ENCODE measurements at places on chromosomes 12 and 14. TPM values are rescaled to one million over a fixed set of nuclear protein-coding genes. Genes with fewer than 3 reads are reported as not detected.

VRTN gene
- not detected for total RNA-seq

SPRYD3 gene
- total RNA-seq, result 30.0 TPM

ADAM20 gene
- 1.3 TPM for total RNA-seq

CD4 gene
- total RNA-seq, result 141 TPM

HOXC12 gene
- not detected for total RNA-seq

RAP1B gene
- 162 TPM for total RNA-seq

- no peaks in the 10 kb centered on the region for H3K27me3 ChIP-seq
- H3K36me3 ChIP-seq, result peaks cover 50% of the 10 kb centered on the region
- H3K27ac ChIP-seq, result peak overlapping the region; percentile 73
- peak overlapping the region; percentile 91 for H3K4me3 ChIP-seq
- peak; percentile 54 for DNase-seq
- peaks cover 75% of the 10 kb centered on the region for H3K4me1 ChIP-seq
Observed at GRCh38 chr12:47307680-47308399, 228.1 kb upstream of the AMIGO2 start.

DNA sequence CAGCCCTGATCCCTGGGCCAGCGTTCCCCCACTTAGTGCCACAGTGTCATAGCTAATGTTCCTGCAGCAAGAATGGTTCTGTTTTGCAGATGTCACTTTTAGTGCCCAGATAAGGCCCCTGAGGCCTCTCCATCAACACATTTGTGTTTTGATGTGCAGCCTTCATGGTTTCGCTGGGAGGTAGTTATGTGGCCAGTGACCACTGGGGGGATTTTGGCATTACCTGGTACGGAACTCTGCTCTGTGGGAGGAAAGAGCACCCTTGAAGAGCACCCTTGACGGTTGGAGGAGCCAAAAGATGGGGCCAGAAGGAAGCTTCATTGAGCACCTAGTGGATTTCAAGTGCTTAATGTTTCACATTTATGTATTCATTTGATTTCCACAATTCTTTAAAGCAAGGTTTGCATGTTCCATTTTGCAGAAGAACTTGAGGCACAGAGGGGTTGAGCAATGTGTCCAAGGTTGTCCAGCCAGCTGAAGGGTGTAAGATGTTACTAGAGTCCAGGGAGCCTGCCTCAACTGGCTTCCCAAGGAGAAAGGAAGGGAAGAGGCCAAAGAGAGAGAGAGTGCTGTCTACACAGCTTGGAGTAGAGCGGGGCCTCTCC lies 13.0 kb downstream of the SERPINA11 start:
- H3K36me3 ChIP-seq, result no peaks in the 10 kb centered on the region
- no peak overlapping the region for H3K27ac ChIP-seq
- H3K27me3 ChIP-seq, result peaks cover 5% of the 10 kb centered on the region
- H3K4me3 ChIP-seq, result no peak overlapping the region

- peaks cover 33% of the 10 kb centered on the region for H3K4me1 ChIP-seq
- H3K36me3 ChIP-seq, result peaks cover 9% of the 10 kb centered on the region
Observed at GRCh38 chr12:55746913-55747231, 4.0 kb downstream of the GDF11 start.

DNA sequence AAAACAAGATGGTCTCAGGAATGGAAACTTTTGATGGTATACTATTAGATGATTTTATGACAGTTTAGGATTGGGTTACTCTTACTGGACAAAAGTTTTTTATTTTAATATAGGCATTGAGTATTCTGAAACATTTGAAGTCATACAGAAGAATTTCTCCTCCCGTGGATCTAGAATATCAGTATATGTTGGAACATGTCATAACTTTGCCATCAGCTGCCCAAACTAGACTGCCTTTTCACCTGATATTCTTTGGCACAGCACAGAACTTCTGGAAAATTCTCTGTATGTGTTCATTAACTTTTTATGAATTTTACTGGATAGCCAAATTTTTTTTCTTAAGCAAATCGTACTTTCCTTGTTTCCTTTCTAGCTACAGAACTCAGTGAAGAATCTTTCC lies 75.4 kb downstream of the KNTC1 start:
- no peak for DNase-seq
- H3K27me3 ChIP-seq, result no peaks in the 10 kb centered on the region
- H3K27ac ChIP-seq, result no peak overlapping the region
- no peak overlapping the region for H3K4me3 ChIP-seq

DNA sequence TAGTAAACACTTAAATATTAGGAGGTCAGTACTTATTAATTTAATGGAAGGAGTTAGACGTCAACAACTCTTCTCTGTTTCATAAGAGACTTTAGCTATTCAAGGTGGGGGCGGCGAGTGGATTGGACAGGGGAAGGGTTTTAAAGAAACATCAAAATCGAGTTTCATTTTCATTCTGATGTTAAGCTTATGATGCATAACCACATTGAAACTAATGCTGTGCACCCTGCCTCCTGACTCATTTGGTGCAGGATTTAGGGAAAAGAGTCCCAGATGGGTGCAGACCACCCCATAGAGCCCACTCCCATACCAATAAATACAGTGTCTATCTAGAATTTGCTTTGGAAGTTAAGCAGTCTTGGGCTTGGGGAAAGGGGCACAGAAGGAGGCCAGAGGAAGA lies 7.4 kb downstream of the ZBTB39 start:
- peak overlapping the region; percentile 64 for H3K4me3 ChIP-seq
- H3K27ac ChIP-seq, result peak overlapping the region; percentile 77
- peak; percentile 59 for DNase-seq
- peaks cover 3% of the 10 kb centered on the region for H3K36me3 ChIP-seq
- peaks cover 47% of the 10 kb centered on the region for H3K4me1 ChIP-seq

DNA sequence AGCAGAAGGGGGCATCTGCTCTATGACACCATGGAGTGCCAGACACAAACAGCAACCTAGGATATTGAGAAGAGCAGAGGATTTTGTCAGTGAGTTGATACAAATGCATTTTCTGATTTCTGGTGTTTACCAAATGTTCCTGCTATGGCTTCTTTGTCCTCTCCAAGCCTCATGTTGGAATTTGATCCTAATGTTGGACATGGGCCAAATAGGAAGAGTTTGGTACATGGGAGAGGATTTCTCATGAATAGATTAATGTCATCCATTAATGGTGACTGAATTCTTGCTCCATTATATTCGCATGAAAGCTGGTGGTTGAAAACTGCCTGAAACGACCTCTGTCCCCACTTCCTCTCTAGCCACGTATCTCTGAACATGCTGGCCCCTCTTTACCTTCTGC lies 1002.2 kb upstream of the FLRT2 start:
- no peak overlapping the region for H3K4me3 ChIP-seq
- DNase-seq, result no peak

DNA sequence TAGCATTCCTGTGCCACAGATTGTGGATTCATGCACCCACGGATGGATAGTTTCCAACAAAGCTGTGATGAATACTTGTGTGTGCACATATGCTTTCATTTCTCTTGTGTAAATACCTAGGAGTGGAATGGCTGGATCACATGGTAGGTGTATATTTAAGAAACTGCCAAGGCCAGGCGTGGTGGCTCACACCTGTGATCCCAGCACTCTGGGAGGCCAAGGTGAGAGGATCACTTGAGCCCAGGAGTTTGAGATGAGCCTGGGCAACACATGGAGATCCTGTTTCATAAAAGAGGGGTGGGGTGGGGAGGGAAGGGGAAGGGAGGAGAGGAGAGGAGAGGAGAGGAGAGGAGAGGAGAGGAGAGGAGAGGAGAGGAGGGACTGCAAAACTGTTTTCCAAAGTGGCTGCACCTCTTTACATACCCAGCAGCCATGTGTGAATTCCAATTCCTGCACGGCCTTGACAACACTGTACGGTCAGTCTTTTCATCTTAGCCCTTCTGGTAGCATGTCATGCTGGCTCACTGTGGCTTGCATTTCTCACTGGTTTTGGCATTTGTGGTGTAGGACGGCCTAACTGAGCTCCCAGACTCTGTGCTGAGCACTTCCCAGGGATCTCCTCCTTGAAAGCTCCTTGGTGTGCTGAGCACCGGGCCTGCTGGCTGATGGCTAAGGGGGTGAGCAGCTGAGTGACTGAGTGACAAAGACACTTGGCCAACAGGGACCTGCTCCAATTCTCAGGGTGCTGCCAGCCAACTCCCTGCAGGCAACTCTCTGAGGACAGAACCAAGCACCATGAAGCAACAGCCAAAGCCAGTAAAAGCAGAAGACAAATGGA lies 27.9 kb downstream of the SYNE3 start:
- H3K27ac ChIP-seq, result no peak overlapping the region
- no peaks in the 10 kb centered on the region for H3K27me3 ChIP-seq
- peaks cover 7% of the 10 kb centered on the region for H3K36me3 ChIP-seq
- peaks cover 24% of the 10 kb centered on the region for H3K4me1 ChIP-seq

DNA sequence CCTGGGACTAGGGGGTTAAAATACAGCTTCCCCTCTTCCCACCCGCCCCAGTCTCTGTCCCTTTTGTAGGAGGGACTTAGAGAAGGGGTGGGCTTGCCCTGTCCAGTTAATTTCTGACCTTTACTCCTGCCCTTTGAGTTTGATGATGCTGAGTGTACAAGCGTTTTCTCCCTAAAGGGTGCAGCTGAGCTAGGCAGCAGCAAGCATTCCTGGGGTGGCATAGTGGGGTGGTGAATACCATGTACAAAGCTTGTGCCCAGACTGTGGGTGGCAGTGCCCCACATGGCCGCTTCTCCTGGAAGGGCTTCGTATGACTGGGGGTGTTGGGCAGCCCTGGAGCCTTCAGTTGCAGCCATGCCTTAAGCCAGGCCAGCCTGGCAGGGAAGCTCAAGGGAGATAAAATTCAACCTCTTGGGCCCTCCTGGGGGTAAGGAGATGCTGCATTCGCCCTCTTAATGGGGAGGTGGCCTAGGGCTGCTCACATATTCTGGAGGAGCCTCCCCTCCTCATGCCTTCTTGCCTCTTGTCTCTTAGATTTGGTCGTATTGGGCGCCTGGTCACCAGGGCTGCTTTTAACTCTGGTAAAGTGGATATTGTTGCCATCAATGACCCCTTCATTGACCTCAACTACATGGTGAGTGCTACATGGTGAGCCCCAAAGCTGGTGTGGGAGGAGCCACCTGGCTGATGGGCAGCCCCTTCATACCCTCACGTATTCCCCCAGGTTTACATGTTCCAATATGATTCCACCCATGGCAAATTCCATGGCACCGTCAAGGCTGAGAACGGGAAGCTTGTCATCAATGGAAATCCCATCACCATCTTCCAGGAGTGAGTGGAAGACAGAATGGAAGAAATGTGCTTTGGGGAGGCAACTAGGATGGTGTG lies 1.9 kb downstream of the GAPDH start:
- no peak for DNase-seq
- peak overlapping the region; percentile 97 for H3K27ac ChIP-seq
- peaks cover 86% of the 10 kb centered on the region for H3K4me1 ChIP-seq
- peaks cover 27% of the 10 kb centered on the region for H3K36me3 ChIP-seq

DNA sequence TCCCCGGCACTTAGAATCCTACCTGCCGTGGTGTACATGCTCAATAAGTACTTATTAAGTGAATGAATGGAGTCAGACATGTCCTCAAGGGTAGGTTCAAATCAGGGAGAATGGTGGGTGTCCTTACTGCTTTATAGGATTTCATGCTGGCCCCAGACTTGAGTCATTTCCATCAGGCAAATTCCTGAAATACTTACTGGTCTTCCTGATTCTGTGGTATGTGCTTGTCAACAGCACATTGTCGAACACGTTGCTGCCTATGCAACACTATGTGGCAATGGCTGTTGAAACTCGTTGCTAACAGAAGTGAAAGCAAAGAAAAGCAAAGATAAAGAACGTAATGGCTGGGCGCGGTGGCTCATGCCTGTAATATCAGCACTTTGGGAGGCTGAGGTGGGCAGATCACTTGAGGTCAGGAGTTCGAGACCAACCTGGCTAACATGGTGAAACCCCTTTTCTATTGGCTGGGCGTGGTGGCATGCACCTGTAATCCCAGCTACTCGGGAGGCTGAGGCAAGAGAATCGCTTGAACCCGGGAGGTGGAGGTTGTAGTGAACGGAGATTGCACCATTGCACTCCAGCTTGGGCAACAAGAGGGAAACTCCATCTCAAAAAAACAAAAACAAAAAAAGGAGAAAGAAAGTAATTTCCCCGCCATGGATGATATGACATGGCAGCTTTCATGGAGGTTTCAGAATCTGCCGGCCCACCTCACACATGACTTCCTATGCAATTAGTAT lies 214.9 kb downstream of the ZFP36L1 start:
- no peaks in the 10 kb centered on the region for H3K36me3 ChIP-seq
- no peak for DNase-seq
- H3K4me3 ChIP-seq, result no peak overlapping the region
- H3K27me3 ChIP-seq, result no peaks in the 10 kb centered on the region

GRCh38 chr12:91746976-91747375 lies 398.7 kb downstream of the BTG1 start:
- DNase-seq, result no peak
- H3K4me3 ChIP-seq, result no peak overlapping the region
- H3K27me3 ChIP-seq, result no peaks in the 10 kb centered on the region
- no peak overlapping the region for H3K27ac ChIP-seq
- peaks cover 2% of the 10 kb centered on the region for H3K36me3 ChIP-seq
- no peaks in the 10 kb centered on the region for H3K4me1 ChIP-seq

DNA sequence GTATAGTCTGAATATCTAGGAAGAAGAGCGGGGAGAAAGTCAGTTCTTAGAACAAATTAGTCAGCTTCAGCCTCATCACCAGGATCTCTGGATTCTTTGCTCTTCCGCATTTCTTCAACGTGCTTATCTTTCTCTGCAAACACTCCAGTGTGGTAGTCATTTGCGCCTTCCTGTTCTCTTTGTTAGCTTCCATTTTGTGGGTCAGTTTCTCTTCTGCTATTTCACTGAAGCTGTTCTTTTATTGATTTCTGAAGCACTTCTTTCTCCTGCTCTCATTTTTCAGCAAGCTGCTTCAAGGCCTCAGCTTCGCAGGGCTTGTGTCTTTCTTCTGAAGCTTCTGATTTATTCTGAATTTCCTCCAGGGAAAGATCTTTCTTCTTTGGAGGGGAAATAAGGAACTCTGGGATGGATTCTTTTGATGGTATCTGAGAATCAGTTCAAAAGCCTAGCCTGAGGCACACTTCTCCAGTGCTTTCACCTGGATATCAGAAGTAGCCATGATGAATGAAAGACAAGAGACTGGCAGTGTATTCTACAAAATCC lies 13.5 kb downstream of the AMN1 start:
- no peaks in the 10 kb centered on the region for H3K4me1 ChIP-seq
- H3K27ac ChIP-seq, result no peak overlapping the region
- peaks cover 11% of the 10 kb centered on the region for H3K36me3 ChIP-seq
- H3K4me3 ChIP-seq, result no peak overlapping the region
- DNase-seq, result no peak
- no peaks in the 10 kb centered on the region for H3K27me3 ChIP-seq

DNA sequence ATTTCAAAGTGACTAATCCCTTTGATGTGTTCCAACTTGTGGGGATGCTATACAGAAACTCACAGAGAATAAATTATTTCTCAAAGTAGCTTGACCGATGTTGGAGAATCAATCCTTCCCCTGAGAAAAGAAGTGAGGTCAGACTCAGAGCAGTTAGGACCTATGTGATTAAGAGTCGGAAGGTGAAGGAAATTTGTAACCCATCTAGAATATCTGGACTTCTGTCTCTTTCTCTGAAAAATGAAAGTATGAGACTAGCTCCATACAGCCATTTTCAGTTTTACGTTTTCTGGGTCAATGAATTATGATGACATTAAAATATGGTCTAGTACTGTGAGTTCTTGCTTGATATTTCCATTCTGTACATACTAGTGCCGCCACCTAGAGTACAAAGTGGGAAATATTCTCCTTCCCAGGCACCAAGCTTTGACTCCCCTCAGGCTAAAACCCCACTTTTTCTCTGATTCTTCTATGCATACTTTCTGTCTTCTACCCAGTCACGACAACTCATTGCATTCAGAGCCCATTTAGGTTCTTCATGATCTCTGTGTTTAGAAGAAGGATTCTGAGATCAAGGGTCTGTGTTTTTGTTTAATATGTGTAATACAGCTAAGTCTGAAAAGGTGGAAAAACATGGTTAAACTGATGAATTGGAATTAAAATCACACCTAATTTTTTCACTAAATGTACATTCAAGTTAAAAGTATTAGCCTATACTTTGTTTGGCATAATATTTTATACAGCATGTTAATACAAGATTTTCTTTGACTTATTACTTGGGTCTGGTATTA lies 6.9 kb upstream of the NTS start:
- peak; percentile 17 for DNase-seq
- no peak overlapping the region for H3K4me3 ChIP-seq
- H3K27me3 ChIP-seq, result no peaks in the 10 kb centered on the region
